Stimulated activated CD4-positive, alpha-beta T cell treated with anti-CD3 and anti-CD28 coated beads, Interleukin-1b, Interleukin-23, amount 100 ng/mL, for 1 hour (primary cell): ENCODE measurements at places on chromosomes 4 and X.

GRCh38 chrX:39755143-39756032 is 342.4 kb downstream of the BCOR start:
- no peak for DNase-seq

DNA sequence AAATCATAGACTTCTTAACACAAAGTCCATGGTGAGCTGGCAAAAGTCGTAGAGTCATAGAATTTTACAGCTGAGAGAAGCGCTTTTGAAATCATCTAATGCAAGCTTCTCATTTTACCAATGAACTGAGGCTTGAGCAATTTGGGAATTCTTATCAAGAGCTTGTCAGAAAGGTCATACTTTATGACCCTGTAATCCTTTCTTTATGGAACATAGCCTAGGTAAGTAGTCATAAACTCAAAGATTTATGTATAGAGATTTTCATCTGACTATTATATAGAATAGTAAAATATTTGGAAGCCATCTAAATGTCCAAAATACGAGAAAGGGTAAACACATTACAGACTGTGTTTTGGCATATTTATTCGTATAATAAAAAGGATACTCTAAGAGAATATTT is 563.5 kb downstream of the PCDH7 start:
- DNase-seq = no peak

- no peak for DNase-seq
These were observed 67.7 kb upstream of the PGRMC2 start for GRCh38 chr4:128355305-128355704.

DNA sequence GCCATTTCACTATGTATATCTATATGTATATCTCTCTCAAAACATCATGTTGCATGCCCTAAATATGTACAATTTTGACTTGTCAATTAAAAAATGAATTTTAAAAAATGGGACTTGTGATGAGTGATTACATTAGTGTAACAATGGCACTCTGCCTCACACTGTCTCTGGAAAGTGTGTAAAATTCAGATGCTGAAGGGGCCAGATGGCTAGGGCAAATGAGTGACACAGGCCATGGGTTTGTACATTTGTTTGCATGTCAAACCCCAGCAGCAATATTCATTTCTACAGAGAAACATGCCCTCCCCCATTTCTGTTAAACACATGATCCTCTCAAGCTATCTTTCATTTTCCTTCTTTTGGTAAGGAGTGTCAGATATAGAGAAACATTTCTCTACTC is 8.1 kb downstream of the SCARB2 start:
- DNase-seq = no peak

GRCh38 chr4:10115271-10115796 is 1.3 kb downstream of the WDR1 start:
- no peak for DNase-seq

- no peak for DNase-seq
These were observed 498.9 kb downstream of the INPP4B start for GRCh38 chr4:142347241-142347640.
